ENCODE measurements at places on chromosomes 3 and 15.

DNA sequence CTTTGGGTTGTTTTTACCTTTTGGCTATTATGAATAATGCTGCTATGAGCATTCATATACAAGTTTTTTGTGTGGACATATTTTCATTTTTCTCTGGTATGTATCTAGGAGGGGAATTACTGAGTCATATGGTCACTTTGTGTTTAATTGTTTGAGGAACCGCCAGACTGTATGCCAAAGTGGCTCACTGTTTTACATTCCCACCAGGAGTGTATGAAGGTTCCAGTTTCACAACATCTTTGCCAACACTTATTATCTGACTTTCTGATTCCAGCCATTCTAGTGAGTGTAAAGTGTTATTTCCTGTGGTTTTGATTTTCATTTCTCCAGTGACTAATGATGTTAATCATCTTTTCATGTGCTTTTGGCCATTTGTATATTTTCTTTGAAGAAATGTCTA lies 51.8 kb downstream of the CMTM7 start:
- DNase-seq, result no peak

DNA sequence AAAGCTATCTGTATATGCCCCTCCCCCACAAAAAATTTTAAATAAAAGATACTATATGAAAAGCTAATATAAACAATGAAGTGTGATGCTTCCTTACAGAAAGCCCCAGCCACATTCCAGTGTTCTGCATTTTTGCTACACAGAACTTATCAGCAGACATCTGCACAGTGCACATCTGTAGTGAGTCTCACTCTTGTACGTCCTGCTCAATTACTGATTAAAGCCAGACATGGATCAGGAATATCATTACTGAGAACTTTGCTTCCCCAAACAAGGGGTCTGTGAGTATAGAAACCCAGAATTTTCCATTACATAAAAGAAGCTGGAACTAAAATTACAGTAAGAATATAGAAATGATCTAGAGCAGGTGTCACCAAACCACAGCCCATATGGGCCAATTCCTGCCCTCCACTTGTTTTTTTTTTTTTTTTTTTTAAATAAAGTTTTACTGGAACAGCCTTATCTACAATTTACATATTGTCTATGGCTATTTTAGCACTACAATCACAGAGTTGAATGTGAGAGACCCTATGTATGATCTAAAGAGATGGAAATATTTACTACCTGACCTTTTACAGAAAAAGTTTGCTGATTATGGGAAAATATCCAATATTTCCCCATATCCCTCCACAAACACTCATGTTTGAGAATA lies 45.7 kb downstream of the UBP1 start:
- DNase-seq, result no peak

DNA sequence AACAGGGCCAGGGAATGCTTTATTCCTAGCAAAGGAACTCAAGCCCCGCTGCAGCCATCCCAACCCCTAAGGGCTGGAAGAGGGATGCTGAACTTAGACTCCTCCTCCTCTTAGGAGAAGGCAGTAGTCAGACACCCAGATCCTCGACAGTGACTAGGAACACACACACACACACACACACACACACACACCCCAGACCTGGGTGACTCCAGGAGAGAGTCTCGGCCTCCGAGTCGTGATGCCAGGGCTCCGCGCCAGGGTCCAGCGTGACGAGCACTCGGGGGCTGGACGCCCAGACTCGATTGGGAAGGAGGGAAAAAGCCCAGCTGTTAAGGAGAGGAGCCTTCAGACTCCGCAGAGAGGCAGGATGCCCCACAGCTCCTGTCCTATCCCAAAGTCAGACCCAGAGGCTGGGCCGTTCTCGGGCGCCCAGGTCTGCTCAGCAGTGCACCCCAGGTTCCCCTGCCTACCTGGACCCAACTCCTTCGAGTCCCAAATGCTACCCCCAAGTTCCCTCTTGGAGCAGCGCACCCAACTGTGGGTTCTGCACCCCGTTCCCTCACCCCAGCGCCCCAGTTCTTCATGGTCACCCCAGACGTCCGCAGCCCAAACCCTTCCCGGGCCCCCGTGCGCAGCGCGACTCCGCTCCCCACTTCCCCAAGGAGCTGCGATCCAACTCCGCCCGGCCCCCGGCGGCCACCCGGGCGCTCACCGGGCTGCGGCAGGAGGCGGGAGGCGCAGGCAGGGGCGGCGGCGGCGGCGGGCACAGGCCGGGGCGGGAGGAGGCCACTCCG lies 421 bp downstream of the BMF start:
- DNase-seq, result no peak

GRCh38 chr3:46907271-46907670 lies 29.8 kb downstream of the PTH1R start:
- DNase-seq, result no peak

GRCh38 chr3:55526332-55527030 lies 39.4 kb upstream of the WNT5A start:
- no peak for DNase-seq

Measured in activated T-helper 1 cell treated with anti-CD3 and anti-CD28 coated beads, Interleukin-2, amount 50 U/mL, for 16 hours (primary cell).